ENCODE measurements at places on chromosomes 2 and 18.

- no peak for DNase-seq
Observed at GRCh38 chr2:128284841-128285240, 33.8 kb downstream of the HS6ST1 start.

- no peak for DNase-seq
Observed at GRCh38 chr2:118290411-118291250, 202.4 kb downstream of the INSIG2 start.

DNA sequence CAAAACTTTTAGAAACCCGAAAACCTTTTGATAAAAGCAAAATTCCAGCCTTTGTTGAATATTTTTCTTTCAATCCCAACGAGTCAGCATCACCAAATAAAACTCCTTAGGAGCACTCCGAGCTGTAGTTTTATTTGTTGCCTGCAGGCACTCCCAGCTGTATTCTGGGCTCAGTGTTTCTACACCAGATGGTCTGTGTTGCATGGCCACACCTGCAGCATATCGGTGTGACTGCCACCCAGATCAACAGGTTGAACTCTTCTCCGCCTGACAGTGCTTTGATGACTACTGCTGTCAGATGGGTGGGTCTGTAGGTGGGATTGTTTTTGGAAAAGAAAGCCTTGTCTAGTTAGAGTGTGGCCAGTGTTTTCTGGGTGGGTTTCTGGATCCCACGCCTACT is 32.7 kb downstream of the APCDD1 start:
- no peak for DNase-seq

GRCh38 chr2:191402966-191403565 is 157.9 kb downstream of the MYO1B start:
- DNase-seq = no peak
